ENCODE measurements at places on chromosomes 16 and 17.

DNA sequence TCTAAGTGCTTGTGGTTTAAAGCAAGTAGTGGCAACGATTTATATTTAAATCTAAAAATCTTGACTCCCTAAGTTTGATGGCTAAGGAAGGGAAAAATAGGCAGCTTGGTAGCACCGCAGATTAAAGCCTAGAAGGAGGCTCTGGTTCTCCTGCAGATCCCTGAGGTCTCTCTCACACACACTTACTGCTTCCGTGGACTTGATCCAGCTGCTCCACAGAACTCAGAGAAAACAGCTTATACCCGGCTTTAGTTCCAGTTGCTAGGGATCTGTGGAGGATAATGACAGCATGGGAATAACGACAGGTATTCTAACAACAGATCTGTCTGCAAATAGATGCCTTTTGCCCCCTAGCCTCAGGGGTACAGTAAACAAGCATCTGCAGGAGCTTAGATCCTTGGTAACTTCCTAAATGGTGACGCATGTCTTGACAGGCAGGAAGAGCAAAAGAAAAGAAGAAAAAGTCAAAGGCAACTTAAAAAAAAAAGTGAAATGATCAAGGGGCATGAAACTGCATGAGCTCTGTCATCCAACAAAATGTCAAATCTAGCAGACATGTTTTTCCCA is 4.5 kb downstream of the WIPI1 start:
- no peak for DNase-seq

DNA sequence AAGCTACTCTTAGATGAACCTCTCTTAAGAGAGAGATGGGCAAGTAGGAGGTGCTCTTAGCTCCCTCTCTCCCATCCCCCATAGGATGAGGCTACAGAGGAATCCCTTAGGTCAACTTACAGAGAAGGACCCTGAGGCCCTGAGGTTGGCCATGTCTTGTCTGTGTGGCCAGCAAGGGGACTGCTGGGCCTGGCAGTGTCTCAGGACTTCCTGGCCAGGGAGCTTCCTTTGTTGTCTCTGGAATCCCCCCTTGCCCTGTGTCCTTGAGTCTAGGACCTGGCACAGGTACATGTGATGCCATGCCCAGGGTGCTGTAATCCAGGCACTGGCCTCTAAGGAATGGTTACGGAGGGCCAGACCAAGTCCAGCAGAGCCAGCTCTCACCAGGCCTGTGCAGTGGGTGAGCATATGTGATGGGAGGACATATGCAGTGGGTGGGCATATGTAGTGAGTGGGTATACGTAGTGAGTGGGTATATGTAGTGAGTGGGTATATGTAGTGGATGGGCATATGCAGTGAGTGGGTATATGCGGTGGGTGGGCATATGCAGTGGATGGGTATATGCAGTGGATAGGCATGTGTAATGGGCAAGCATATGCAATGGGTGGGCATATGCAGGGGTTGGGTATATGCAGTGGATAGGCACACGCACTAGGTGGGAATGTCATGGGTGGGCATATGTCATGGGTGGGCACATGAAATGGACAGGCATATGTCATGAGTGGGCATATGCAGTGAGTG is 20.3 kb upstream of the PECAM1 start:
- DNase-seq = no peak

- no peak for DNase-seq
These were observed 75.7 kb downstream of the NXN start for GRCh38 chr17:903691-904481.

GRCh38 chr17:32904891-32905290 is 23.1 kb upstream of the TMEM98 start:
- no peak for DNase-seq

DNA sequence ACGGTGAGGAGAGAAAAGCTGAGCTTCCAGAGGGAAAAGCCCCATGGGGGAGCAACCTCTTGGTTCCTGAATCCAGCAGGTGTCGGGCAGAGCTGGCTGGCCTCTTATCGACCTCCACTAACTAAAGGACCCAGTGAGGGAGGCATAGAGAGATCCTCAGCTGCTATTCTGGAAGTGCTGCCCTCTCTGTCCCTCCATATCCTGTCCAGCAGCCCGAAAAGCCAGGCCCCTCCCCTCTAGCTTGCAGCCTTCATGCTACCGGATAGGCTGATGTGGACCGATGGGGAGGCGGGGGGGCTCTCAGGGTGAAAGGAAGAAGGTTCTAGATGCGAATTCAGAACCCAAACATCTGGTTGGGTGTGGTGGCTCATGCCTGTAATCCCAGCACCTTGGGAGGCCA is 24.9 kb downstream of the MXRA7 start:
- DNase-seq = no peak

DNA sequence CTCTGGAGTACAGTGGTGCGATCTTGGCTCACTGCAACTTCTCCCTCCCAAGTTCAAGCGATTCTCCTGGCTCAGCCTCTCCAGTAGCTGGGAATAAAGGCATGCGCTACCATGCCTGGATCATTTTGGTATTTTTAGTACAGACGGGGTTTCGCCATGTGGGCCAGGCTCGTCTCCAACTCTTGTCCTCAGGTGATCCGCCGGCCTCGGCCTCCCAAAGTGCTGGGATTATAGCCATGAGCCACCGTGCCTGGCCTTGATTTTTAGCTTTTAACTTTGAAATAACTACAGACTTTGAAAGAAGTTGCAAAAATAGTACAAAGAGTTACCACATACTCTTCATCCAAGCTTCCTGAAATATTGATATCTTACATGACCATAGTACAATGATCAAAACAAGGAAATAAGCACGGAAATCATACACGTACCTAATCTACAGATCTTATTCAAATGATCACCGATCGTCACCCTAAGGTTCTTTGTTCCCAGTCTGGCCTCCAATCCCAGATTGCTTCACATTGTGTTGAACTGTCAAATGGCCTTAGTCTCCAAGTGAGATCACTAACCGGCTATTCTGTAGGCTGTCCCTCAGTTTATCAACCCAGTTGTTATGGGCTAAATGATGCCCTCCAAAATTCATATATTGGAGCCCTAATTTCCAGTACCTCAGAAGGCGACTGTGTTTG is 18.4 kb downstream of the NPIPA1 start:
- no peak for DNase-seq

GRCh38 chr17:61280338-61280737 is 119.3 kb upstream of the TBX2 start:
- no peak for DNase-seq

All from cortex of kidney (tissue), 1 donor.